ENCODE measurements at places on chromosomes 2 and 18.

DNA sequence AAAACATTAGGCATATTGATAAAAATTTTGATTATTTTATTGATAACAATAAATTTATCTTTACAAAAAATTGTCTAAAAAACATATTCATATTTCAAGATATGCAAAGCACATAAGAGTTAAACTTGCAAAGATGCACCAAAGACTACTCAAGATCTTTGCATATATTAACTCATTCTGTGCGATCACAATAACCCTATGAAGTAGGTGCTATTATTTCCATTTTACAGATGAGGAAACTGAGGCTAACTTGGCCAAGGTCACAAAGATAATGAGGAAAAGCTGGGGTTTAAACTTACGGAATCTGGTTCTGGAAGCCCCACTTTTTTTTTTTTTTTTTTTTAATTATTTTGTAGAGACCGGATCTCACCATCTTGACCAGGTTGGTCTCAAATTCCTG lies 94.4 kb upstream of the SERTAD2 start:
- DNase-seq: no peak

GRCh38 chr2:55949211-55949610 lies 25.6 kb upstream of the EFEMP1 start:
- no peak for DNase-seq

- no peak for DNase-seq
Observed at GRCh38 chr2:1551905-1552304, 138.6 kb downstream of the TPO start.

- DNase-seq: no peak
Observed at GRCh38 chr2:106983305-106983704, 97.3 kb upstream of the ST6GAL2 start.

GRCh38 chr2:40242315-40242714 lies 209.6 kb downstream of the SLC8A1 start:
- DNase-seq: no peak

DNA sequence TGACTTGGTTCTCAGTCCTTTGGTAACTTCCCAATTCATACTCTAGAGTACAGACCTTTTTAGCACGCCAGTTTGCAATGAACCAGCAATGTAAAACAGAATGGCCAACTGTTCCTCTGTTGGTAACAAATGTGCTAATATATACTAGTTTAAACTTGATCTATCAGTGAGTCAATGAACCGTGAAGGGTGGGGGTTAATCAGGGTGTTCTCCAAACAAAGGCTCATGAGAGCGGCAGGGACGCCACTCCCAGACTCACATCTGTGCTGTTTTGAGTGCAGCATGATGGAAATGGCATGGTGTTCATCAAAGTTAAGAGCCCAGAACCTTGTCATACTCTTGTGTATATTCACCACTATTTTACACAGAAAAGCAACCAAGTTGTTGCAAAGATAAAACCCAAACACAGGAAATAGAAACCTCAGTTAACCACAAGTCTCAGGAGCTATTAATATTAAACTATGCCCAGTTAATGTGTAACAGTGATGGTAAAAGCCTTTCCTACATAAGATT lies 70.3 kb downstream of the CERKL start:
- DNase-seq: no peak

DNA sequence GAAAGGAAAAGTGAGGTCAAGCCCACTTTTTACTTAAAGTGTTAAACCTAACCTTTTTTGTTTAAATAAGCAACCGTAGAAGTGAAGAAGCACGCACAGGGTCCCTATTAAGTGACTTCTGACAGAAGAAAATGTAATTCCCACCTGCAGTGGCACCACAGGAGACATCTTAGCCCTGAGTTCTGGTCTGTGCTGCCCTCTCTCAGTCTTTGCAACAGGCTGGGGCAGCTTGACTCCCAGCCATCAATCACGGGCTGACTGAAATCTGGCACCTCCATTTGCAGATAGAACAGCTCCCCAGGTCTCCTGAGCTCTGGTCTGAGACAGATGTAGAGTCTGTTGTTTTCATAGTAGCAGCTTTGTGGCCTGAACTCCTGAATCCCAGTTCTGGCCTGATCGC lies 170.0 kb downstream of the LTBP1 start:
- DNase-seq: no peak

DNA sequence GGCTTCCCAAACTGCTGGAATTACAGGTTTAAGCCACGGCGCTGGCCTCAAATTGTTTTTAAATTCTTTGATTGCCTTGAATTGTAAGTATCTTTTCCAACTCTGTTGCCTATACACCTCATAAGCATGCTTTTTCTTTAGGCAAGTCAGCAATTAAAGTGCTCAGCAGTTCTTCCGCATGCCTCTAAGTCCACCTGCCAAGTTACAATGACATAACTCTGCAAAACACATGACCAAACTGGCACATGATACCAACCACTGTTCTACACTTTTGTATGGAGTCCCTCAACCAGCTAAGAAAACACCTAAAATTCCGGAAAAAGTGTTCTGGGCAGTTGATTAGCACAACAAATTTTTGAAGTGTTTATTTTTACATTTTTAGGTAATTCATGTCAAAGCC lies 5.1 kb downstream of the TXNL4A start:
- peak; percentile 25 for DNase-seq

DNA sequence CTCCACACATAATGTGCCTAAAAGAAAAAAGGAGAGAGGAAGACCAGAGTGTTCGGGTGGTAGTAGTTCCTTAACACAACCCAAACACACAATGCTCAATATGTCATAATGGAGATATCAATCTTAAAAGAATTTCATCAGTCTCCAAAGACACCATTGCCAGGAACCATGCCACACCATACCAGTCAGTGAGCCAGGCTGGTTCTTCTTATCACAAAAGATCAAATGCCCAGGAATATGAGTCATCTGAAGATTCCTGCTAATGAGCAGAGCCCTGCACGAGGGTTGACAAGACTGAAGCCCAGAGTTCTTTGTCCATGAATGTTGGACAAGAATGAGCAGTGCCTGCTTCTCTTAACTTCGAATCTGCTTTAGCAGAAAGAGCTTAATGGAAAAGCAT lies 262.3 kb downstream of the ZNF516 start:
- DNase-seq: no peak

- DNase-seq: no peak
Observed at GRCh38 chr18:80105369-80106167, 3.5 kb upstream of the ADNP2 start.

GRCh38 chr18:48126240-48126639 lies 195.8 kb upstream of the SMAD2 start:
- no peak for DNase-seq

- DNase-seq: peak; percentile 87
Observed at GRCh38 chr2:159226059-159226461, 60.4 kb downstream of the WDSUB1 start.

DNA sequence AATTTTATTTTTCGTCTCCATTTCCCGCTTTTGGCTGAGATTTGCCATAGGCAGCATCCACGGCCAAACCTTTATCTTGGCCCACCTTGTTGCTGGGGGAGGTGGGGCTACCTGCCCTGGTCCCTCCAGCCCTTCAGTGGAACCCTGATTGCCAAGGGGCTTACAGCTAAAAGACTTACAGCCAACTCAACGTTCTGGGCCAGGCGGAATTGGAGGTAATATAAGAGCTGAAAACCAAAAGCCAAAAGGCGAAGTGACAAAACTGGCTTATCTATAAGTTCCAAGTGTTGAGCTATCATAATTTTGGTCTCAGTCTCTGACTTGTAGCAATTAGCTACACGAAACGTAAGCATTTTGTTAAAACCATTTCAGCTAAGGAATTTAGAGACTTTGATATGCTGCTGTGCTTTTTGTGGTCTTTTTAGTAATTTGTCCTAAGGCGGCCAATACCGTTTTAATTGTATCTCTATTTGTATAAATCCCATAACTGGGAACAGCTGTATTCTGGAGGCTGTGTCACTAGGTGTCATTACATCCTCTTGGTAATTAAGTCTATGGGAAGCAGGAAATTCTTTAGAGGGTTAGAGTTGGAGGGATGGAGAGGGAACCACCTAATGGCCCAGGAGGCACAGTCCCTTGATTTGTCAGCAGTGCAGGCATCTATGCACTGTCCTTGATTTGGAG lies 24.0 kb downstream of the PDCD1 start:
- DNase-seq: no peak

GRCh38 chr2:231161252-231161839 lies 36.5 kb upstream of the HTR2B start:
- no peak for DNase-seq

DNA sequence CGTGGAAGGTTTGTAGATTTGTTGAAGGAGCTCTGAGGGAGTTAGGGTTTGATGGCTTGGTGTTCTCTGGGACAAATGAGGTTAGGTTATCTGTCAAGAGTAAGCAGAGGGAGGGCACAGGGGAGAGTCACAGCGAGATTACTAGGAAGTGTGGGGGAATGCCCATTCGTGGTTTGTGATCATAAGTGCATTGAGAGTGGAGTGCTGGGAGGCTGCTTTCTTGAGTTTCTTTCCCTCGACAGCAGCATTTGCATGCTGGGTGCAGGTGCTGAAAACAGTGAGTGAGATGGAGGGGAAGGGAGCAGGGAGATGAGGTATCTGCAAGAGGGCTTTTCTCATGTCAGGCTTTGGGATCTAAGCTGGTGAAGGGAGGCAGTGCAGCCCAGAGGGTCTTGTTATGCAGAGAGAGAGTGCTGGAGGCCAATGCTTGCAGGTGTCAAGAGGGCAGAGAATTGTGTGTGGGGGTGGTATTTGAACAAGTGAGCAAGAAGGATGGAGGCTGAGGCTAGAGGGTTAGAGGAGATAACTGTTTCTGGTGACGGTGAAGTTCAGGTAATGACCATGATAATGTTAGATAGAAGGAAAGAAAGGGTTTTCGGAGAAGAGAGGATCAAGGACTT lies 8.8 kb downstream of the RALB start:
- DNase-seq: no peak

DNA sequence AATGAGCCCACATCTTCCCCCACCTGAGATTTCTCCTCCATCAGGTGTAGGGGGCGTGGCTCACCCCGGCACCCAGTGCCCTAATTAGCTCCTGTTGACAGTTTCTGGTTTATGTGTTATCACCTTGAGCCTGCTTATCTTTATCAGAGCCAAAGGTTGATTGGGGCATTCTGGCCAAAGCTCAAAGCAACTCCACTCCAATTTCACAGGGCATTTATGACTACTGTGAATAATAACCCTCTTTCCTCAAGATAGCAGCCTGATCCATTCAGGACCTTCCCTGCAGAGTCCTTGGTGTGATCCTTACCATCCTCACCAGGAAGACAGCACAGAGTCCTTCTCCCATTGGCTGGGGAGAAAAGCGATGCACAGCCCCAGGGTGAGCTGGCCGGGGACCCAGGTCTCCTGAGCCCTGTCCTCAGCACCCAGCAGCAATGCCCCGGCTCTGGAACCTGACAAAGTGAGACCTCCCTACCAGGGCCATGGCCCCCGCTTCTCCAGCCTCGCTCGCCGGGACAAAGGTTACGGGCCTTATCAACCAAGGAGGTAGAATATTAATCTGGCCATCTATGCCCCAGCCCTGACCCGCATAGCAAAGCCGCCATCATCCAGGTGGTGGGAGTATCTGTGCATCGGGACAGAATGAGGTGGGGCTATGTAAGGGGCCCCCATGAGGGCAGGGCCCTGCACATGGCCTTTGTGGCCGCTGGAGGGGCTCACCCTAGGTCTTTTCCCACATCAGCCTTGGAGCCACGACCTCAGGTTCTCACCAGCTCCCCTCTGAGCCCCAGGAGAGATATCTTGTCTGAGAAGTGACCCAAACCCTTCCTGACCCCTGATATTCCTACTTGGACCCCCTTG lies 64.5 kb downstream of the ZFP36L2 start:
- no peak for DNase-seq

DNA sequence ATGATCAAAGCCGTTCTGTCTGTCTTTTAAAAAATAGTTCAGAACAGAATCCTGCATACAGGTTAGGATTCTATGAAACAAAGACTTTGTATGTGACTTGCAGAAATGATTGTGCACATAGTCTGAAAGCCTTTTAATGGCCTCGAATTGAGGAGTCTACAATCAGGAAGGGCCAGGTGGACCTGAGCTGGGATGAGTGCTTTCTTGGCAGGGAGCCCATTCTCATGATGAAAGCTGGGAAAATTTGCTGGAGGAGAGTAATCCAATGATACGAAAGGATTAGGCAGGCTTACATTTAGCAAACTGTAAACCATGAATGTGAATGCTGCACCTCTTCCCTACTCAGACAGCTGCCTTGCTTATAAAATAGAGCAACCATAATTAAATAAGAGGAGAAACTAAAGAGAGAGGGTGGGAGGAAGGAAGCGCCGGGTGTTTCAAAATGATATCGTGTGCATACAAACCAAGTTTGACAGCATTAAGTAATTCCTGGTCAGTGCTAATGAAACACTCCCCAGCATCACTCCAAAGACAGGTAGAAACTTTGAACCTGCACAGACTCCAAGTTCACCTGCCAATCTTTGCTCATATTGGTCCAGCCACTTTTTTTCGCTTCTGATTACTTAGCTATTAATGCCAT lies 23.7 kb upstream of the CXCR4 start:
- peak; percentile 27 for DNase-seq

DNA sequence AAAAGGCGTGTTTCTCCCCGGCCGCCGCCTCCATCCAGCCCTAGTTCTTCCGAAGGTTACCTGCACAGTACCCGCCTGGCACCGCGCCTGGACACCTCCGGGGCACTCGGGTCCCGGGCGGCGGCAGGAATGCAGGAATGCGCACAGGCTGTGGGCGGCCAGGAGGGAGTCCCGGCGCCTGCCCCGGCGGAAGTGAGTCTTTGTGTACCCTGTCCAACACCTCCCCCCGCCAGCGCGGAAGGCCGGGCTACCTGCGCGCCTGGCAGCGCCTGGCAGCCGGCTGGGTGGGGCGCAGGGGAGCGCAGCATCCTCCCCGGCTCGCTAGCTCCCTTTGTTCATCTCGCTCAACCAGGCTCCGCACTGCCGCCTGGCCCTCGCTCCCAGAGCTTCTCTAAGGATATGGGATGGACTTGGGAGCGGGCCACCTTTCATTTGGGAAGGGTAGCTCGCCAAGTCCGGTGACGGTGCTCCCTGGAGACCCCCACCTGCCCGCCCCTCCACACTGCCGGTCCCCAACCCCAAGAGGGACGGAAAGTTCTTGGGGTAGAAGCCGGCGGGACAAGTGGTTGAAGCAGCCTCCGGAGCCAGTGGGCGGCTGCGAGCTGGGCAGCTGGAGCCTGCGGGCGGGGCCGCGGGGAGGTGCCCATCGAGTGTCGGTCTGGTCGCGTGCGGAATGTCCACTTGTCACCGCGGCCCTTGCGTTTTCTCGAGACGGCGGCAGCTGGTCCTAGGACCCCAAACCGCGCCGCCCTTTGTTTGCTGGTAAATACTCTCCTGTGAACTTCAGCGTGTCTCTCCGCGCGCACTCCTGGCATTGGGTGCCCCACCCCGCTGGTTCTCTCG lies 1.2 kb upstream of the ST6GAL2 start:
- DNase-seq: no peak

GRCh38 chr2:7736646-7737305 lies 819.6 kb downstream of the RNF144A start:
- no peak for DNase-seq

GRCh38 chr2:192029089-192029488 lies 165.6 kb downstream of the TMEFF2 start:
- peak; percentile 26 for DNase-seq

- DNase-seq: no peak
Observed at GRCh38 chr2:167504695-167505094, 616.4 kb downstream of the XIRP2 start.

DNA sequence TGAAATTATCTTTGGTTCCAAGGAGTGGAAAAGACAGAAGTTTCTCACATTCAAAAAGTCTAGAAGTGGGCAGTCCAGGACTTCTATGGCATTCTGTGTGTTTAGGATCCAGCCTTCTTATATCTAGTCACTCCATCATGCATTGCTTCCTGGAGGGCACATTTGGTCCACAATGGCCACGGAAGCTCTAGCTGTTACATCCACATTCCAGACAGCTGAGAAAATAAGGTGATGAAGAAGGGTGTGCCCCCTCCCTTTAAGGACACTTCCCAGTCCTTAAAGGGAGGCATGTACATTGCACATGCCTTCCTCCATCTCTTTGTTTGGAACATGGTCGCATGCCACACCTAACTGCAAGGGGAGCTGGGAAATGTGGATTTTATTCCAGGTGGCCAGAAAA lies 59.9 kb upstream of the BZW1 start:
- DNase-seq: no peak
